ENCODE measurements at places on chromosomes 5 and 9.

DNA sequence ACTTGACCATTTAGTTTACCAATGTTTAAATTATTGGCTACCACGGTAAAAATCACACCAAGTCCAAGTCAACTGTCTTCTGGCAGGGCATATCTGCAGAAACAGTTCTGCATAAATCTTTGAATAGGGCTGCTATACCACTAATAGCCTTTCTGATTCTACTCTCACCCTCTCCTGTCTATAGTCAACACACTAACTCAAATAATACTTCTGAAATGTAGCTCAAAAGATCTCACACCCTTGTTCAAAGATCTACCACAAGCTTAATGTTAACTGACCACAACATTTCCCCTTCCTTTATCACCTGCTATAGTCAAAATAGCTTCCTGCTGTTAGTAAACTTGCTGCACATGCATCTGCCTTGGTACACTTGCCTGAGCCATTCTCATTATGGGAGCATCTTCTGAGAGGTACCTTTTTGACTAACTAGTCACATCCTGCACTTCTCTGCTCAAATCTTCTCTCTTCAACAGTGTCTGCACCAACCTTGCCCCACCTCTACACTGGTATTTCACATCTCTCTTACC lies 319.4 kb downstream of the CDH10 start:
- DNase-seq: no peak

DNA sequence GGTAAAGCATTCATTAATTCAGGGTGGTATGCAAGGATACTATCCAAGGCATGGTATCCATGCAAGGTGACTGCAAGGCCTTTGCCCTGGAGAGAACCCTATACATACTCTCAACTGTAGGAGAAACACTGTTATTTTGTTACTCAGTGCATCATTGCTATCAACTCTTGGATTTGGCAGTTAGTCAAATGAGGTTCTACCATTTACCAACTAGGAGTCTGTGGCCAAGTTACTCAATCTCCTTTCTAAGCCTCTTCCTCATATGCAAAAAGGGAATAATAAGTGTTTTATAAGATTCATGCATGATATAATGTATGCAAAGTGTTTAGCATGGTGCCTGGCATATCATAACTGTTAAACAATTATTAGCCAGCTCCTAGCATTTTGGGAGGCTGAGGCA lies 4.0 kb downstream of the PCDHGC3 start:
- DNase-seq: no peak

DNA sequence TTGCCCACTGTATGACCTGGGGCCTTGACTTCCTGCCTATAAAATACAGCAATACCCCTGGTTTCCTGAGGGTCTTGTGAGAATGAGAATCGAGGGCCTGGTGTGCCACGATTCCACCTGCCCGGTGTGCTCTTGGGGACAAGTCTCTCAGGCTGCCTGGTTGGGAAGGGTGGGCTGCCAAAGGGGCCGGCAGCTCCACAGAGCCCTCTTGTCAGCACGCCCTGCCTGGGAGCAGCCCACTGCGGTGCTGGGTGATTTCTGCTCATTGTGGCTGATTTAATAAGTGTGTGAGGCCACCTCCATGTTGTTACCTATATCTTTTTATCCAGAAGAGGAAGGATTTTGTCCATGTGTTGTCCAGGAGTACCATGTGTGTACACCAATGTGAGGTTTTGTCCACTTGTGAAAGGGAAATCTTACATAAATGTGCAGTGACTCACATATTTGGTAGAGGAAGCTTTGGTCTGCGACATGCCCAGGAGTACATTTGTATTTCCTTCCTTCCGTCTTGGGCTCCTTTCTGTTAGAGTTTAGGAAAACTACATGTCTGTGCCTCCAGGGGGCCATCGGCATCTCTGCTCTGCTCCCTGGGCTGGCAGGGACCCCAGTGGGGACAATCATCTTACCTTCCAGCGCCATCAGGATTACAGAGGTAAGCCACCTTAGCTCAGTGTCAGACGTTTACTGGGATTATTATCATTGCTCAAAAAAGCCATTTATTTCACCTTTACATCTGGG lies 108.6 kb downstream of the PHF2 start:
- peak; percentile 17 for DNase-seq

GRCh38 chr5:69368458-69369339 lies 621 bp downstream of the AK6 start:
- no peak for DNase-seq

DNA sequence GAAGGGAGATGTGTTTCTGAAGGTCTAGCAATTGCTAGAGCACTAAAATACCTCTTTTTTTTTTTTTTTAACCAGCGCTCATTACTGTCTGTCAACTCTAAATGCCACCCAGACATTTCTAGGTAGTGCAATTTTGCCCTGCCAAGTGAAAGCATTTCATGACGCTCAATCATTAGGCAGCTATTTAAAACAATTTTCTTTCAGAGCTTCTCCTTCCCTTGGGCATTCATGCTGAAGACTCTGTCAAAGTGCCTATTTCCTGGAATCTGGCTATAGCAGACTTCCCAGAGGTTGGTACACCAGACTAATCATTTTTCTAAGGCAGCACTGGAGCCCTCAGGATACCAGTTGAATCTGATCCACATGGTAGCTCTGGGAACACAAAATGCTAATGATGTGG lies 97.0 kb upstream of the ANKRD55 start:
- no peak for DNase-seq

DNA sequence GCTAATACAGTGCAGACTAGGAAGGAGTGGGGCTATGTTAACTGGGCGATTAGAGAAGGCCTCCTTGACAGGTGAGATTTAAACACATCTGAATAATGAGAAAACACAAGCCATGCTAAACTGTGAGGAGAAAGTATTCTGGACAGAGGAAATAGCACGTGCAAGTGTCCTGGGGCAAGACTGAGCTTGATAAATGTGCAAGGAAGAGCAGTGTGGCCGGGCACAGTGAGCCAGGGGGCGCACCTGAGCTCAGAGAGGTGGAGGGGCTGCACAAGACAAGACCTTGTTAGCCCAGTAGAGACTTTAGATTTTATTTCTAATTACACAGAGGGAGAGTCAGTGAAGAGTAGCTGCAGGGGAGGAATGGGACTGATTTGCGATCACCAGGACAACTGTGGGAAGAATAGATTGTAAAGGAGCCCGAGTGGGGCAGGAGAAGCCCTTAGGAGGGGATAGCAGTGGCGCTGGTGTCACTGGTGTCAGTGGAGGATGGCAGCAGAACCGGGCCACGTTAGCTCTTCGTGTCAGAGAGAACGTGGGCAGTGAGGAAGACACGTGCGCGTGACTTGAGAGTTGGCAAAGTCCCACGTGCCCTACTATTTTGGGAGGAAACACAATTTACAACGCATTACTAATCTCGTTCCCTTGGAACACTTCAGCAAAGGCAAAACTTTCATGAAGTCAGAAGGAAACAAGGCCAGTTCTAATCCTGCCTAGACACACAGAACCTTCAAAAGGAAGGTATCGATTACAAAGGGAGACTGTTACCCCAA lies 17.9 kb upstream of the C5orf47 start:
- DNase-seq: no peak

GRCh38 chr9:93576258-93577077 lies at the start of gene PHF2:
Gene PHF2 (plus strand): TSS chr9:93576584. CDS start chr9:93576774, 190 bp downstream.
- peak; percentile 77 for DNase-seq

- no peak for DNase-seq
Measured at GRCh38 chr9:15433191-15433590, 10.5 kb downstream of the SNAPC3 start.

DNA sequence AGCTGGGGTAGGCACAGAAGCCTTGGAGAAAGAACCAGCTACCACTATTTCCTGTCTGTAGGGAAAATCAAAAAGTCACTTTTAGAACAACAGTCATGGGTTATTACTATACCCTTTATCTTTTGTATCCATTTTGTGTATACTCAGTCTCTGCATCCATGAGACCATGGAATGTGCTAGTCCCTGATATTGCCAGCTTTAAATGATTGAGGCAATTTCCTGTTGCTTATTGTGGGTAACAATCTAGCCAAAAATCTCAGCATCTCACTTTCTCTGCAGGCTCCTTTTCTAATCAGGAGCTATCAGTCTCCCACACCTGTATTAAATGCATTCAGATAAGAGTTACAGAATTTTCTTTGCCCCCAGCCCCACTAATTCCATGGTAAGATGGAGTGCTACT lies 968 bp upstream of the KDM3B start:
- DNase-seq: no peak

DNA sequence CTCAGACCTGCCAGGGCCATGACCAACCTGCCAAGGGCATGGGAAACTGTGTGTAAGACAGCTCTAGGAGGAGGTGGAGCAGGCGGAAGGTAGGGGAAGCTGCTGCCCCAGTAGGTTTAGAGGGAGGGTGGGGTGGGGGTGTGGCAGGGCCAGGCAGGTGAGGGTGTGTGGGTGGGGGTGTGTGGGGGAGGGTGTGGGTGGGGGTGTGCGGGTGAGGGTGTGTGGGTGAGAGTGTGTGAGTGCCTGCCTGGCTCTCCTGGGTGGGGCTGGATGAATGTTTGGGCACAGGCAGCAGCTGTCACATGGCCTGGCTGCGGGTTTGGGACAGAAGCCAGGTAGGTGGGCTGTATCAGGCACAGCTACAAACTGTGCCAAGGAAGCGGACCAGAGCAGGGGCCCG lies 8.8 kb upstream of the N4BP3 start:
- no peak for DNase-seq

DNA sequence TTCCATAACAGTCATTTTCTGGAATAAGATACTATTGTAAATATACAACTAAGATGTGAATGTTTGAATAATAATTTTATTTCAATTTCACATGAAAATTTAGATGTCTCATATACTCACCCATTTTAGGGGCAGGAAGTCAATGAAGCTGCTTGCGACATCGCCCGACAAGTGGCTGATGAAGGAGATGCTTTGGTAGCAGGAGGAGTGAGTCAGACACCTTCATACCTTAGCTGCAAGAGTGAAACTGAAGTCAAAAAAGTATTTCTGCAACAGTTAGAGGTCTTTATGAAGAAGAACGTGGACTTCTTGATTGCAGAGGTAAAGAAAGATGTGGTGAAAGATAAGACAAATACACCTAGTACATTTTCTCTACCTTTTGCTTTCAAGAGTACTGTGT lies 8.6 kb downstream of the BHMT start:
- no peak for DNase-seq

GRCh38 chr5:53552561-53552960 lies 7.9 kb upstream of the NDUFS4 start:
- no peak for DNase-seq

DNA sequence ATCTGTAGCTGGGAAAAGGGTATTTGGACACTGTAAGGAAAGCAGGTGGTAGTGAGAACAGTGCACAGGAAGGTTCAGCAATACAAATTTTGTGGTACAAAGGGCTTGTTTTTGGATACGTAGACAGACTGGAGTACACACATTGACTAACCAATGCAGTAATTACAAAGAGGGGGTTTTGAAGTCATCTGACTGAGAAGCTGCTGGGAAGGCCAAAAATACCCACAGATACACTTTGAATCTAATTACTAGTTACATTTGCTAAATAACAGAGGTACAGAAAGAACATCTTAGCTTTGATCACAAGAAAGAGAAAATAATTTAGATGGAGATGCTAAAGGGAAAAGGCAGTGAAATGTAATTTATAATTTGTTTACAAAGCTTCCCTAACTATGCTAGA lies 45.9 kb downstream of the PKD2L2 start:
- DNase-seq: no peak

DNA sequence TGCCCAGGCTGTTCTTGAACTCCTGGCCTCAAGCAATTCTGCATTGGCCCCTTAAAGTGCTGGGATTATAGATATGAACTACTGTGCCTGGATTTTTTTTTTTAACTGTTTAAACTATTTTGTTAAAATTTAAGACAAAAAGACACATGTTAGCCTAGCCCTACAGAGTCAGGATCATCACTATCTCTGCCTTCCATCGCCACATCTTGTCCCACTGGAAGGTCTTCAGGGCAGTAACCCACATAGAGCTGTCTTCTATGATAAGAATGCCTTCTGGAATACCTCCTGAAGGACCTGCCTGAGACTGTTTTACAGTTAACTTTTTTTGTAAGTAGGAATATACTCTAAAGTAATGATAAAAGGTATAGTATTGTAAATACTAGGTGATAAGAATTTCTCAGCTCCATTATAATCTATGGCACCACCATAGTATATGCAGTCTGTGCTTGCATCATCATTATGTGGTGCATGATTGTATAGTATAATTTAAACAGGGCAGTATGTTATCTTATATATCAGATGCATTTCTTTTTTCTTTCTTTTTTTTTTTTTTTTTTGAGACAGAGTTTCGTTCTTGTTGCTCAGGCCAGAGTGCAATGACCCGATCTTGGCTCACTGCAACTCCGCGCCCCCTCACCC lies 52.7 kb downstream of the DENND4C start:
- no peak for DNase-seq

DNA sequence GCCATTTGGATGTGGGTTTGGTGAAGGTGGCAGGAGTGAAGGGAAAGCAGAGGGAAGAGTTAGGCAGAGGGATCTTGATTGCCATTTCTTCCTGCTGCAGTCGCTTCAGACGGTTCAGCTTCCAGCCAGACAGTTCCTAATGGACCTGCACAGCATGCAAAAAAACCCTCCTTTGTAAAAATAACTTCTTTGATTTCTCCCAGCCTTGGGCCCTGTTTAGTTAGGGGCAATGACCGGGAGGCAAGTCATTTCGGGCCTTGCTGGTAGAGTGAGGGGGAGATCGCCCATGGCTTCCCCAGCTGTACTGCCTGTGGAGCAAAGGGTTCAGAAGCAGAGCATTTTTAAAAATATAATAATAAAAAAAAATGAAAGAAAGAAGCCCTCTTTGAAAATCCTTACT lies 67.2 kb upstream of the TLE1 start:
- DNase-seq: no peak

GRCh38 chr5:113063927-113064326 lies 87.3 kb downstream of the DCP2 start:
- no peak for DNase-seq

- no peak for DNase-seq
Measured at GRCh38 chr5:154196281-154196680, 5.7 kb downstream of the GALNT10 start.

DNA sequence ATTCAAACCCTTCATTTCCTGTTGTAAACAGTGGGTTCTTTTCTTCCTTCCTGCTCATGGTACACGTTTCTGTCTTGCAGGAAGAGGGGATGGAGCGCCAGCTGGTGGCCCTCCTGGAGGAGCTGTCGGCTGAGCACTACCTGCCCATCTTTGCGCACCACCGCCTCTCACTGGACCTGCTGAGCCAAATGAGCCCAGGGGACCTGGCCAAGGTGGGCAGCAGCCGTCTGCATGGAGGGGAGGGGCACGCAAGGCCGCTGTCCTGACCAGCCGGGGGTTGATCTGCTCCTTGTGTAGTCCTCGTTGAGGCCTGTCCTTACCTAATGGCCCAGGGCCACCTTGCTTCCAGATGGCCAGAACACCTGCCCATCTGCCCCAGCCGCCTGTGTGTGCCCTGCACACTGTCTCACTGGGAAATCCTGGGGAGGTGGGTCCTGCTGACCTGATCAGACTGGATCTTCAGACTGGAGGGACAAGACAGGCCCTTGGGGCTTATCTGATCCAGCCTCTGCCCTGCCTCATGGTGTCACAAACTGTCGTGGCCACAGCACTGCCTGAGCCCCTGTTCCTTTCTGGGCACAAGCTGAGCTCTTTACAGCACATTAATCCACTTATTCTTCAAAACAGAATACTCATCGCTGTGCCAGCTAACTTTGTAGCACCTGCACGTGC lies 44.7 kb downstream of the LRSAM1 start:
- no peak for DNase-seq

- peak; percentile 70 for DNase-seq
Measured at GRCh38 chr9:98248737-98249474, 6.5 kb downstream of the TBC1D2 start.

Data from activated effector memory CD4-positive, alpha-beta T cell treated with anti-CD3 and anti-CD28 coated beads, Interleukin-2, amount 50 U/mL, for 16 hours (primary cell).